ENCODE measurements at places on chromosomes 6 and 20.

DNA sequence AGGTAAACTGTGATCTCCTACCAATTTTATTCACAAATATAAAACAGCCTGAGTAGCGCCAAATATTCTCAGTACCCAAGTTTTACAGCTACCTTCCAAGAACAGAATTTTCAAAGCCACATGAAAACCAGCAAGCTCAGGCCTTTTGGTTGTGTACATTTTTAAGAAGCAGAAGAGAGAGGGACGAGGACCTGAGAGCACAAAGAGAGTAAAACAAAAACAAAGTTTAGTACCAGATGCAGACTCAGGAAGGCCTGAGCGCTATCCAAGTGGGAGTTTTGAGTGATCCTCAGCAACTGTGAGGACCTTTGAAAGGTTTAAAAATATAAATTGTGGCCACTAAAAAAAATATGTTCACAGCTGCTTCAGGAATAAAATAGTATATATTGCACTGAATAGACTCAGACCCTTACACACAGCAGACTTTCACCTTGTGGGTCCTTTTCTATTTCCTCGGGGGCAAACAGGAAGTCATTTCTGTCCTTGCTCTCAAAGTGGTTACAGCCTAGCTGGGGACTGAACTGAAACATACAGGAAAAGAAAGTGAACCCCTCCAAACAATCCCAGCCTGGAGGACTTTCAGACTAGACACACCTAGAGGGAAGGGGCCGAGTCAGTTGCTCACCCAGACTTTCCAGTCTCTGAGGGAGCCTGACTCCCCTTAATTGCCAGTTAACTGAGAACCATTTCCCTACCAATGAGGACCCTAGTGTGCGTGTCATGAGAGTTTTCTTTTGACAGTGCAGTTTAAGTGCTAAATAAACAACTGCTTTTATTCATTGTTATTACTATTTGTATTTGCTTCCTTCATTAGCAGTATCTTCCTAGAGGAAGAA, 48.5 kb upstream of the NT5E start:
- no peak for DNase-seq

DNA sequence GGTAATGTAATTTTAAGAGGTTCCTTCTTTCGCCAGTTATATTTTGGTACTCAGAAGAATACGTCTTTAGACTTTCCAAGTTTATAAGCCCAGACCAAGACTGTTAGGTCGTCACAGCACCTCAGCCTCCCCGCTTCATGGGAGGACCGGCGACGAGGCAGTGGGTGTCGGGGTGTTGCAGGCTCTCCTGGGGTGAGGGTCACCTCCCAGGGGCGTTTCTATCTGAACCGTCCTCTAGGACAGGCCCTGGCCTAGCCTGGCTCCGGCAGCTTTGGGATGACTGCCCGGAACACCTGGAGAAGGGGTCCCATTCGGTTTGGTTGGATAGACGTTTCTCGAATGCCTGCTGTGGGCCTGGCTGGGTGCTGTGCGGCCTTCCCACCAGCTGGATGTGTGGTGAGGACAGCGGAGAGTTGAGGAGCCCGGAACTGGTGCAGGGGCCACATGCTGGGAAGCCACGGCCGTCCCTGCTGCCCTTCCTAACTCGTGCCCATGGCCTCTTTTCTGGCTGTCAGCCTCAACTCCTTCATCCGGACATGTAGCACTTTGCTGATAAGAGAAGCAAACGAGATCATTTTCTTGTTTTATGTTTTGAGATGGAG, 1.1 kb downstream of the OSBPL2 start:
- DNase-seq: no peak

- no peak for DNase-seq
Observed at GRCh38 chr20:52081791-52082190, 109.8 kb downstream of the ZFP64 start.

DNA sequence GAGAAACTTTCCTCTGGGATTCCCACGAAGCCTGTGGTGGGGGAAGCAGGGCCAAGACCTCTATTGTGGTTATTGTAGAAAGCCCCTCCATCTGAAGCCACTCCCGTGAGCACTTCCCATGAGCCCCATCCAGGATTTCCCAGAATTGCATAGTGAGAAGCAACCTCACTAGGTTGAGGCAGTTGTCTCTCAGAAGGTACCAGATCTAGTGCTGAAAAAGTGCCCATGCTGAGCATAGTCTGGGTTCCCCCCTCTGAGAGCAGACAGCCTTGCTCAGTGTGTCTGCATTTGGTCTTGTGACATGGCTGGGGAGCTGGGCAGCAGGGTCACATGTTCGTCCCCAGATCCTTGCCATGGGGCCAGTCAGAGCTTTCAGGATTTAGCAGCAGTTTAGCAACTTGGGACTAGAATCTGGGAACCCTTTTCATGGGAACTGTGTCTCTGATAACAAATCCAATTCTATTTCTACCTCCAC, 38.6 kb downstream of the SLC9A8 start:
- DNase-seq: no peak

- no peak for DNase-seq
Observed at GRCh38 chr6:95686895-95687294, 109.6 kb downstream of the MANEA start.

- peak; percentile 88 for DNase-seq
Observed at GRCh38 chr6:52577022-52577777, at the start of gene TRAM2. TSS of gene TRAM2 (minus strand) at chr6:52577060. CDS start at chr6:52576915, 145 bp downstream.

DNA sequence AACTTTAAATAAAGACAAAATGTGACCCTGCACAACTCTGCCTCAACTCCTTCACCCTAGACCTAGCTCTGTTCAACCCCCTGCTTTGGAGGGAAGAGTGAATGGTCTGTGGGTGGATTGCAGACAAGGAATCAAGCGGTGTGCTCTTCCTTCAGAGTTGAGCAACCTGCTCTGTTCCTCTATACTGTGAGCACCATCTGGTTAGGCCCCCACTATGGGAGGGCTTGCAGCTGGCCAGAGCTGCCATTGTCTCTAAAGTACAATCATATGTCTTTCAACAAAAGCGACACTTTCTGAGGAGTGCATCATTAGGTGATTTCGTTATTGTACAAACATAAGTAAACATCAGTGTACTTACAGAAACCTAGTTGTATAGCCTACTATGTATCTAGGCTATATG, 406.1 kb upstream of the MARCKS start:
- DNase-seq: no peak

DNA sequence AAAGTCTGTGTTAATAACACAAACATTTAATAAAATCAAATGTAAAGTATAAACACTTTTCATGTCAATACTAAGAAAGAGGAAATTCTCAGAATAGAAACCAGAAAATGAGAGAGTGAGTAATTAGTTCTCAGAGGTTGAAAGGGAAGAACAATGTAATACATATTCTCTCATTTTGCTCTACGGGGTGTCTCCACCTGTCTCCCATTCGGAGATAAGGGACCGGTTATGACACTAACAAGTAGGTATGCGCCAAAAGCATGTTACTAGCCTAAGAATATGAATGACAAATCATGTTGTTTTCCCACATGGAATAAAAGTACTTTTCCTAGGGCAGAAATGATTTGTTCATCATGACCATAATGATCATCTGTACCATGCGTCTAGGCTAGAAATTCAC, 35.6 kb upstream of the PRELID3B start:
- DNase-seq: no peak

DNA sequence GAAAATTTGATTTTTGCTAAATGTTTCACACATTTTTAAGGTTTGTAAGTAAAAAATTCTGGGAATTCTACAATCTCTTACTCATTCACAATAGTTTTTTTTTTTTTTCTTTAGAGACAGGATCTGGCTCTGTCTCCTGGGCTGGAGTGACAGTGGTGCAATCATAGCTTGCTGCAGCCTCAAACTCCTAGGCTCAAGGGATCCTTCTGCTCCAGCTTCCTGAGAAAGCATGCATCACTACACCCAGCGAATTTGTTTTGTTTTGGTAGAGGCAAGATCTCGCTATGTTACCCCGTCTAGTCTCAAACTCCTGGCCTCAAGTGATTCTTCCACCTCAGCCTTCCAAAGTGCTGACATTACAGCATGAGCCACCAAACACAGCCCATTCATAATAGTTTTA, 232.8 kb downstream of the GJA1 start:
- no peak for DNase-seq

DNA sequence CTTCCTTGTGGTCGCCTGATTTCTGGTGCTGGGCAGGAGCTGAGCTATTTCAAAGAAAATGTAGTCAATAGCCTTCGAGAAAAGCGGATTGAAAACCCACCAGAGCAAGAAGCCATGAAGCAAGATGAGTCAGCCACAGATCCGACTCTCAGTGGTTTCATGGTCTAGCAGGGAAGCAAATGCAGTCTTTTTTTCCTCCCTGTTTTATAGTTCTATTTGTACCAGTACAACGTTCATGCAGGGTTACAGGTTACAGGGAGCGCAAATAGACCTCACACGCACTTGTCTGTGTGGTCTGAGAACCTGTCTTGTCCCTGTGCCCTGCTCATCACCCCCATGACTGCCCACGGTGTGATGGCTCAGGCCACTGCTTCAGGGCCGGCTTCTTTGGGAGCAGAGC, 309.8 kb upstream of the SUPT3H start:
- no peak for DNase-seq

GRCh38 chr6:4776493-4777393, 539 bp downstream of the CDYL start:
- DNase-seq: peak; percentile 60

DNA sequence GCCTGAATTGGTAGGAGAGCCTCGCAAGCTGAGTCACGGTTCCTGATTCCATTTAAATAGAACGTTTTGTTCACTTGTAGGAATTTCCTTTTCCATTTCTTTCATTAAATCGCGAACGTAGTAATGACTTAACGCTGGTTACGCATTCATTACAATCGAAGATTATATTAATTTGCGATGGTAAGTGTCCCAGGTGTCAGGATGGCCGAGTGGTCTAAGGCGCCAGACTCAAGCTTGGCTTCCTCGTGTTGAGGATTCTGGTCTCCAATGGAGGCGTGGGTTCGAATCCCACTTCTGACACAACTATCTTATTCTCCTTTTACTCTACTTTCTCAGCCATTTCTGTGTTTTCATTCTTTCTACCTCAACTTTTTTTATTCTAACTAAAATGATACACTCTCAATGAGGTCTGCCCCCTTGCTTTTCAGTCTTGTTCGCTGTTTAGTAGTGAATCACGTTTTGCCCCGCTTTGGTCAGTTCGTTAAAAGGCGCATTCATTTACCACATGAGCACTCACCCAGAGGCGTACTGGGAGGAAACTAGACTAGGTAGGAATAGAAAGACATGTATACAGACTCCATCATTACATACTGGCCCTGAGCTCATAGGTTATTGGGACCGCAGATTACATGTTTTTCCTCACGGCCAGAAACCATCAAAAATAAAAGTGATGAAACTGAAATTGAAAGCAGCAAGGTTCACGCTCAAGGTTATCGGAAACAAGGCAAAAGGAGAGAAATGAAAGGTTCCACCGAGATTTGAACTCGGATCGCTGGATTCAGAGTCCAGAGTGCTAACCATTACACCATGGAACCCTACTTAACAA, 17.3 kb upstream of the TRIM27 start:
- DNase-seq: peak; percentile 92

- peak; percentile 2 for DNase-seq
Observed at GRCh38 chr6:102216232-102216631, 822.7 kb downstream of the GRIK2 start.

DNA sequence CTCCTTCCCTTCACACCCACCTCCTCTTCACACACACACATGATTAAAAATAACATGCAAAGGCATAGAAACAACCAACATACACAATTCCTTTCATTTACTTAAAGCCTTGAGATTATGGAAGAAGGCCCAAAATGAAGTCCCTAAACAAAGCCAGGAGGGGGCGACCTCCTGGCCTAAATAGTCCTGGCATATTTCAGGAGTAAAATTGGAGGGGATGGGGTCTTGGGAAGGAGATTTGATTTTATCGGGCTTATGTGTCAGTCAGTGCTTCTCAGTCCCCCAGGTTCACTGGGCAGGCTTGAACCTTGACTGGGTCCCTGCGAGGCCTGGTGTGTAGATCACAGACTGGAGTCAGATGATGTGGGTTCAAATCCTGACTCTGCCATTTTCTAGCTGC, 266.4 kb downstream of the SAMD5 start:
- peak; percentile 59 for DNase-seq

Measured in mesendoderm (in vitro differentiated cells).